ENCODE measurements at places on chromosomes 5 and 9.

DNA sequence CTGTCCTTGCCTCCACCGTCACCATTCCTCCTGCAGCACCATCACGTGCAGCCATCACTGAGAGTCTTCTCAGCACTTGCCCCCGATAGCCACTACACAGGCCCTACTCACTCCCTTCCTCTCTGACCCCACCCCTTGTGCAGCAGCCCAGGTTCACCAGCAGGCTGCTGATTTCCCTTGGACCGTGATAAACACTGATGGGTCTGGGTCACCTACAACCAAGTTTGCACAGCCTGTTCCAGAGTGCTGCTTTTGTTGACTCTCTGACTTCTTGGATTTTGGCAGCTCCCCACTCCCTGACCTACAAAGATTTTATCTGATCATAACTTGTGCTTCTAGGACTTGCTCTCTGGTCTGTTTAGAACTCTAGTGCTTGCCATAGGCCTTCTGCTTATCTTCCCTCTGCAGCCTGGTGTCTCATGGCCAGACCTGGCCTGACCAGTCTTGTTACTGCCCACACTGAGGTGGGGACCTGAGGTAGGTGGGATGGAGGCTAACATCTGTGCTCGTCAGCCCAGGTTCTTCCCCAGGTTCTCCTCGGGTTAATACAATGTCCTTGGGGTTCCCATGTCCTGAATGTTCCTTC is 109.3 kb downstream of the TARS1 start:
- no peak for DNase-seq

GRCh38 chr5:99765011-99765410 is 770.2 kb upstream of the FAM174A start:
- no peak for DNase-seq

DNA sequence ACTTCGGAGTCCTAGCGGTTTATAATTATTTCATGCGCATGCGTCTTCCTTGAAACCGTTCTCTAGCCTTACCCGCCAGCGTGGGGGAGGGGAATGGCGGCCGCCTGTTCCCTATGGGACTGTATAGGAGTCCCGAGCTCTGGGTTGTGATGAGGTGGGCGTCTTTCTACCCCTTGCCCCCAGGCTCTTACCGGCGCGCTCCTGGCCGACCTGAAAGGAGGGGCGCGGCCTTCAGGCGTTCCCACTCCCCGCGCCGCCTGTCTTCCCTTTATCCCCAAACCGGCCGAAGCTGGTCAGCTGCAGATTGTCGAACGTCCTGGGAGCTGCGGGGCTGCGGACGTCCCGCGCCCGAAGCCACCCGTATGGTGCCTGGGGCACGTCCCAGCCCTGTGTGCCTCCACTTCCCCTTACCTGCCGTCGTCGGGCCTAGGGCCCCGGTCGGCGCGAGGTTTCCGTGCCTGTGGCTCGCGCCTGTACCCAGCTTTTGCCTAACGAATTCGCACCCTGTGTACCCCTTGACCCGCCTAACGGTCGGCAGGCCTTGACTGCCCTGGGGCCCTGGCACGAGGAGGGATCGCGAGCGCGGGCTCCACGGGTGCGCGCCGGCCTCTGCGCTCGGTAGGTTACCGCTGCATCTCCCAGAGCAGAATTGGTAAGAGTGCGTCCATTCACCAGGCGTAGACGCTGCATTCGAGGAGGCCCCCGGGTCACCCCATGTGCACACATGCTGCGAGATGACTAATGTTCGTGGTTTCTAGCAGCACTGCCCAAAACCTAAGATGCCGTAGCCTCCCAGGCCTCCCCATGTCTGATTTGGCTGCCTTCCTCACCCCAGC is 653 bp upstream of the HNRNPH1 start:
- DNase-seq, result peak; percentile 33

DNA sequence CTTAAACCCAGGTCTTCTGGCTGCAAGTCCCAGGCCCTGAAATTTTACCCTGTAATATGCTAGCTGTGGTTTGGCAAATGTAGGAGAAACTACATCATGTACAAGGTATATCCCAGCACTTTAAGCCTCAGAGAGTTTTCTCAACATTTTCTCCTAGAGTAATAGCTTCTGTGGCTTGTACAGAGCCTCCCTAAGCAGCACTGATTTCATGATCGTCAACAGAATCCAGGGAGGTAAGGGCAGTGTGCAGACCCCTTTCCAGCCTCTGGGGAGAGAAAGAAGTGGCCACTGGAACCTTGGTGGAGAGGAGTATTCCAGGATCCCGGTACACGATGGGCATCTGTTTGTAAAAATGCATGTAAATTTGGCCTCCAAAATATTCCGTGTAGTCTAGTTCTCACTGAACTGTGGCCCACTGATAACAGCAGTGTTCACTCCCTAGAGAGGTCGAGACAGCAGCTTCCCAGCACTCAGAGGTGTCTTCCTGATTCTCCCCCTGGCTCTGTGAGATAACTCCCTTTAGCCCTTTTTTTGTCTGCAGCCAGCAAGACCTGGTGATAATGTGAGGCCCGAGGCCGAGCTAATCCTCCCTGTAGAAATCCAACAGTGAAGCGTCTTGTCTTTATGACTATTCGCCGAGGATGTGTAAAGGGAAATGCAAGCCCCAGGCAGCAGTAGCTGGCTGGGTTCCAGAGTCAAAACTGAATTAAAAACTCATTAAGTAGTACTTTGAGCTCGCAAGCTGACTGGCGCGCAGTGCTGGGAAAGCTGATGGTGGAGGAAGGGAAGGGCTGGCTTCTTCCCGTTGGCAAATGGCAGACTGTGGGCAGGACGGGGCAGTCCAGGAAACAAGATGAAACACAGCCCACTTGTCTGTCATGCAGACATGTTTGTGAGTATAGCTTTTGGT is 59.0 kb downstream of the MAP1B start:
- DNase-seq, result no peak

GRCh38 chr9:36298566-36298965 is 40.3 kb upstream of the GNE start:
- DNase-seq, result no peak

DNA sequence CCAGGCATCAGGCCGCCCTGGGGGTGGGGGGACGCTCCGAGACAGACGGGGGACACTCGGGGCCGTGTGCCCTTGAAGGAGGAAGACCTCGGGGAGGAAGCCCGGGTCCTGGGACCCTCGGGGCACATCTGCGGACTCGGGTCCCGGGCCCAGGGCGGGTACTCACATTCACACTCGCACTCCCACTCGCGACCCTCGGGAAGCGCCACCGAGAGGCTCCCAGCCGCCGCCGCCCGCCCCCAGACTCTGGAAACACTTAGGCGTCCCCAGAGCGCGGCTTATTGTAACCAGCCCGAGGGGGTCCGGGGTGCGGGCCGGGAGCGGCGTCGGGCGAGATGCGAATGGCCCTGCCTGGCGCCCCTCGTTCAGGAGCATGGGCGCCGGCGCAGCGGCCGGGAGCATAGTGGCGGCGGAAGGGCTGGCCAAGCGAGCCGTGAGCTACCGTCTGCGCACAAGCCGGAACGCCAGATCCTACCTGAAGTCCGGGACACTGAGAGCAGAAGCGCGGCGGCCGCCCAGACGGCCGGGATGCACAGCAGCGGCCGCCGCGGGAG is 559 bp downstream of the ROR2 start:
- no peak for DNase-seq

- DNase-seq, result no peak
These were observed 143.0 kb downstream of the FBN2 start for GRCh38 chr5:128395073-128395472.

DNA sequence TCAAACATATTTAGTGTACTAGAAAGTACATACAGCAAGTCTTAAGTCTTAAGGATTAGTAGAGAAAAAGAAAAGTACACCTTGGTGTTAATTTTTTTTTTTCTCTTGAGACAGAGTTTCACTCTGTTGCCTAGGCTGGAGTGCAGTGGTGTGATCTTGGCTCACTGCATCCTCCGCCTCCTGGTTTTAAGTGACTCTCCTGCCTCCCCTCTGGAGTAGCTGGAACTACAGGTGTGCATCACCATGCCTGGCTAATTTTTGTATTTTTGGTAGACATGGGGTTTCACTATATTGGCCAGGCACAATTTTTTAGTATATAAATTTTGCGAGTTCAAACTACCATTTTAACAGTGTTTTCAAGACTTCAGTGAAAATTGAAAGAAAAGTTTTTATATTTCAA is 1941.1 kb upstream of the CDH6 start:
- DNase-seq, result no peak

All from activated T-cell treated with anti-CD3 and anti-CD28 coated beads, Interleukin-2, amount 50 U/mL, for 4 hours (primary cell).